A549 treated with CORT108297 at 1 μM for 4 hours (cell line): ENCODE measurements at places on chromosomes 1 and 21. TPM values are rescaled to one million over a fixed set of nuclear protein-coding genes. Genes with fewer than 3 reads are reported as not detected.

RPTN gene
- total RNA-seq = not detected in 5 replicates

PRELP gene
- 0.01 to 0.02 TPM (median 0.02 TPM) in 3 of 5 replicates, not detected in the others for total RNA-seq

ALPL gene
- total RNA-seq = 0.12 to 0.30 TPM (median 0.22 TPM) in 5 replicates

RIPPLY3 gene
- 0.48 to 0.63 TPM (median 0.57 TPM) in 5 replicates for total RNA-seq

FLG2 gene
- not detected in 5 replicates for total RNA-seq

FAM163A gene
- 0.02 to 0.04 TPM (median 0.02 TPM) in 3 of 5 replicates, not detected in the others for total RNA-seq

SCAMP3 gene
- 99.6 to 133 TPM (median 128 TPM) in 5 replicates for total RNA-seq

MAP1LC3C gene
- total RNA-seq = 0.10 to 0.22 TPM (median 0.18 TPM) in 4 of 5 replicates, not detected in the other

HHIPL2 gene
- 10.3 to 11.4 TPM (median 10.4 TPM) in 5 replicates for total RNA-seq

ARHGAP30 gene
- 0.05 to 0.14 TPM (median 0.07 TPM) in 5 replicates for total RNA-seq

CNTN2 gene
- total RNA-seq = 0.01 to 0.03 TPM (median 0.03 TPM) in 3 of 5 replicates, not detected in the others

LENEP gene
- not detected in 5 replicates for total RNA-seq

LCE6A gene
- not detected in 5 replicates for total RNA-seq

FBLIM1 gene
- 19.7 to 33.3 TPM (median 27.3 TPM) in 5 replicates for total RNA-seq
